ENCODE measurements at places on chromosomes 7 and 10. TPM values are rescaled to one million over a fixed set of nuclear protein-coding genes. Genes with fewer than 3 reads are reported as not detected.
A peak's percentile ranks its signal among the peaks of the same experiment; 100 is the strongest.

DNA sequence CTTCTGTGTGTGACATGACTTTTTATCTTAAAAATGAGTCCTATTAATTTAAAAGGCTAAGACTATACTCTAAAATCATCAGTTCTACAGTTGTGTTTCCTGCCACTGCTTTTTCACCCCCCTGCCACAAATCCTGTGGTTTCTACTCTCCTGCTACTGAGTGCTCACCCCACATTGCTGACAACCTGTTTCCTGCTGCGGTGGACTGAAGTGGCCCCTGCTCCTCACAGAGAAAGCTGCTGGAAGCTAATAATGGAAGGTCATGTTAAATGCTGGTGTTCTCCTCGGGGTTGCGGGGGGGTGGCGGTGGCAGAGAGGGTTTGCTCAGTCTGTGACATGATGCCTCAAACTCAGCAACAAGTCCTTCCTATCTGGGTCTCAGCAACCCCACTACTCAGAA, 113.2 kb upstream of the INHBA start:
- no peaks in the 10 kb centered on the region for H3K4me1 ChIP-seq
- no peaks in the 10 kb centered on the region for H3K36me3 ChIP-seq
- DNase-seq: no peak
- no peak overlapping the region for H3K27ac ChIP-seq
- H3K27me3 ChIP-seq: no peaks in the 10 kb centered on the region
- H3K4me3 ChIP-seq: no peak overlapping the region

DNA sequence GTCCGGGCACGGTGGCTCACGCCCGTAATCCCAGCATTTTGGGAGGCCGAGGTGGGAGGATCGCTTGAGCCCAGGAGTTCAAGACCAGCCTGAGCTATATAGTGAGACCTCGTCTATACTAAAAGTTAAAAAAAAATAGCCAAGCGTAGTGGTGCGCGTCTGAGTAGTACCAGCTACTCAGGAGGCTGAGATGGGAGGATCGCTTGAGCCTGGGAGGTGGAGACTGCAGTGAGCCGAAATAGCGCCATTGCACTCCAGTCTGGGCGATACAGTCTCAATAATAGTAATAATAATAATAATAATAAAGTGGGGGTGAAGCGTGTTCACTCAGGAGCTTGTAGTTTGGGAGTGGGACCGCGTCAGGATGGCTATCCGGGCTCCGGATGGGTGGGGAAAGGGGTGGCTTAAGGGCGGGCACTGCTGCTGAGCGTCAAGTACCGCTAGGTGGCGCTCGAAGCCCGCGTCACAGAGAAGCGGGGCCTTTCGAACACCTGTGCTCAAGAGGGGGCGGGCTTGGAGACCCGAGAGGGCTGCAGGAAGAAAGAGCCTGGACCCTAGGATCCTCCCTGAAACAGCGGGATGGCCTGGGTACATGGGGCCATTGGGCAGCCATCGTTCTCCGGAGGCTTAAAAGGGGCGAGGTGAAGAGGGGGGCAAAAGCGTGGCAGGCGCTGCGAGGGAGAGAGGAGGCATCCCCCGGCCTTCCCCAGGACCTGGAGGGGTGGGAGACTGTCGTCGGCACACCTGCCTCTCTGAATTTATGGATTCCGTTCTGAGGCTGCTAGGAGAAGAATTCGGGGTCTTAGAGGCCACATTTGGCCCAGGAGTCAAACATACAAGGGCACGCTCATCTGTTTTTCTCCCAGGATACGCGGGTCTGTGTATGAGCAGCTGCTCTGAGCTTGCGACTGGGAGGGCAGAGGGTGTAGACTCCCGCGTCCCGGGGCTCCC, 14.5 kb downstream of the LBX1 start:
- no peak overlapping the region for H3K4me3 ChIP-seq
- peak; percentile 61 for DNase-seq
- peaks cover 25% of the 10 kb centered on the region for H3K4me1 ChIP-seq
- H3K36me3 ChIP-seq: no peaks in the 10 kb centered on the region

DNA sequence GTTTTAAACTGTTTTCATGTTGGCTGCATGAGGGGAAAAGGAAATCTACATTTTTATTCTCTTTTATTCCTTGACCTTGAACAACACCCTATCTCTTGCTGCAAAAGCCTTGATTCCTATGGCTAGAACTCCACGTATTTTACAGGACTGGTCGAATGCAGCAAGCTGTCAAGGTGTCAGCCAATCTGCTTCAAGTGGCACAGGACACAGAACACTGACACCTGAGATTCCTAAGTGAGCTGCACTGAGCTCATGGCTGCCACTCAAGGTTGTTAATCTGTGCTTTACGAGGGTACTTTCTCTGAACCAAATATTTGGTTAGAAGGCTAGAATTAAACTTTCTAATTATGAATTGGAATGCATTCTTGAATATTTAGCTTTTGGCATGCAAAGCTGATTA, 349.7 kb upstream of the COBL start:
- no peak for DNase-seq
- no peaks in the 10 kb centered on the region for H3K27me3 ChIP-seq
- H3K27ac ChIP-seq: no peak overlapping the region
- H3K4me3 ChIP-seq: no peak overlapping the region
- H3K4me1 ChIP-seq: no peaks in the 10 kb centered on the region
- H3K36me3 ChIP-seq: no peaks in the 10 kb centered on the region

DNA sequence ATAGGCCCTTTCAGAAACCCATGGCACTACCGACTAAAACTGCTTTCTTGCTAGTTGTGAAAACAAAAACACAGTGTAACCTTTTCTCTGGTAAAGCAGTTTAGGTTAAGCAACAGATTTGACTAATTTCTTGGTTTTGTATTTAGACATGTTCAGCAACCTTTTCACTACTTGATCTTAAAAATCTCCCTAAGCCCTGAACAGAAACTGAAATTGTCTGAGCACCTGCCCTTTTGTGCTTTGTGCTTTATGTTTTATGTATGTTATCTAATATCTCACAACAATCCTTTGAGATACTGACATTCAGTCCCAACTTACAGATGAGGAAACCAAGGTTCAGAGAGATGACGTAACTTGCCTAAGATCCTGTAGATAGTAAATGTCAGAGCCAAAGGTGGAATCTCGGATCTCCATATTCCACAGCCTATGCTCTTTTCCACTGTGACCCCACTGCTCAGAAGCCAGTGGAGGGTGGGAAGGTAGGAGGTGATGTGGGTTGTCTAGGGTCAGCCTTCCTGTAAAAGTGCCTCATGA, 146.6 kb downstream of the LCOR start:
- no peak overlapping the region for H3K4me3 ChIP-seq
- peaks cover 16% of the 10 kb centered on the region for H3K4me1 ChIP-seq

- no peak for DNase-seq
- no peaks in the 10 kb centered on the region for H3K4me1 ChIP-seq
- H3K27me3 ChIP-seq: no peaks in the 10 kb centered on the region
- H3K27ac ChIP-seq: no peak overlapping the region
- H3K36me3 ChIP-seq: no peaks in the 10 kb centered on the region
Observed at GRCh38 chr7:92547579-92547978, 19.0 kb downstream of the RBM48 start.

DNA sequence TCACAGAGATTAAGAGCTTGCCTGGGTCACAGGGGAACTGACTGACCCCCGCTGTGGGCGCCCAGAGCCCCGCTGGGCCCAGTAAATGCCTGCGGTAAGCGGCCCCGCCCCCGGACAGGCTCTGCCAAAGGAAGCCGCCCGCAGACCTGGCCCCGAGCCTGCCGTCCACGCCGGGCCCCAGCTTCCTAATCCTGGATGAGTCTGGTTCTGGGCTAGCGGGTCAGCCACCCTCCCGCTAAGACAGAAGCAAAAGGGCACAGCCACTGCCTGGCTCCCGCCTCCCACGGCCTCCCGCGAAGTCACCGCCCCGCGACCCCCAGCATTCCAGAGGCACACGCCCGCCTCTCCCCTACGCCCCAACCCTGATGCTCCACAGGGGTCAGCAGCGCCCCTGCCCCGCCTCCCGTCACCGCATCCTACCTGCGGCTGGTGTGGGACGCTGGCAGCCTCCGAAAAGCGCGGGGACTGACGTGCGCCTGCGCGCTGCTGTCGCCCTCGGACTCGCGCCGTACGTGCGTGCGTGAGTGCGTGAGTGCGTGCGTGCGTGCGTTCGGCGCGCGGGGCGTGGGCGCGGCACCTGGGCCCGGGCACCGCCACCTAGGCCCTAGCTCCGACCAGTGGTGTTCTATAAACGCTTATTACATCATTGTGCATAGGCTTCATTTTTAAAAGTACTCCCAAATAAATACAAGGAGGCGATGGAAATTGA, at the start of gene FIGNL1:
FIGNL1 (minus strand) TSS at position 470 of the 709 bp plus-strand sequence. CDS start 3,063 bp downstream, outside the sequence.
- peak within 1 kb of the TSS; percentile 77 for H3K27ac ChIP-seq
- H3K36me3 ChIP-seq: no peaks in the 10 kb centered on the region
- DNase-seq: peak; percentile 79
- H3K4me3 ChIP-seq: peak within 1 kb of the TSS; percentile 49
- no peaks in the 10 kb centered on the region for H3K27me3 ChIP-seq

GRCh38 chr10:82411416-82411815, 536.4 kb downstream of the NRG3 start:
- no peak overlapping the region for H3K4me3 ChIP-seq
- no peak overlapping the region for H3K27ac ChIP-seq
- H3K36me3 ChIP-seq: no peaks in the 10 kb centered on the region

DNA sequence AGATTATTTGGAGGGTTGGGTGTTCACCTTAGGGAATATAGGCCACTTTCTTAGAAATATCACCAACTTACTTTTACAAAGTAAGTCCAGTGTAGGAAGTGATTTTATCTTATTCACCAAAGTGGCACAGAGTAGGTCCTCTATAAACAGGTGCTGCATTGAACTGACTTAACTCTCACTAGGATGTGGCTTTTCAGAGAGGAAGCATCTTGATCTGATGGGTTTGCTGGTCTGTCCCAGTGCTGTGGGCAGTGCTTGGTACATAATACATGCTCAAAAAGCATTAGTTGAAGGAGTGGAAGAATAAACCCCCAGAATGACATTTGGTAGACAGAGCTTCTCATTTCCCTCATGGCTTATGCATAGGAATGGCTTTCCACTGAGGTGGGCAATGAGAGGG, 334.7 kb downstream of the LRMDA start:
- no peaks in the 10 kb centered on the region for H3K4me1 ChIP-seq
- no peaks in the 10 kb centered on the region for H3K27me3 ChIP-seq
- H3K4me3 ChIP-seq: no peak overlapping the region
- no peak for DNase-seq

DNA sequence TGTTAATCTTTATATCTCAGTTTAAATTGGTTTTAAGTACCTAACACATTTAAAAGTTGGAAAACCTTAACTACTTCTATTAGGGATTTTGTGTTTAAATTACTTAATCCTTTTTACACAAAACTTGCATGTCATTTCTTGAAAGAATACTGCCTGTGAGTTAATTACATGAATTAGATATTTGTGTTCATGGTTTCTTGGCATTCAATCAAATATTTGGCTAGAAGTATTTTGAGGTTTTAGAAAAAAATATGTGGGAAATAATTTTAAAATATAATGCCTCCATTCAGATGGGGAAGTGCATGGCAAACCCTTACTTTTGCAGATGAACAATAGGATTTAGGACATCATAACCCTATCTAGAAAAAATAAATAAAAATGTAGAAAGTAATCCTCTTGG, 186.5 kb upstream of the SEMA3E start:
- no peaks in the 10 kb centered on the region for H3K4me1 ChIP-seq
- no peak for DNase-seq
- no peak overlapping the region for H3K4me3 ChIP-seq
- H3K27me3 ChIP-seq: no peaks in the 10 kb centered on the region
- no peak overlapping the region for H3K27ac ChIP-seq

INA gene
- total RNA-seq: 1.1 TPM

ERCC6 gene
- total RNA-seq: 34.0 TPM

CPA2 gene
- not detected for total RNA-seq
